ENCODE measurements at places on chromosomes 11 and 22.

- no peak for DNase-seq
Measured at GRCh38 chr11:61739966-61740365, 12.5 kb upstream of the MYRF start.

DNA sequence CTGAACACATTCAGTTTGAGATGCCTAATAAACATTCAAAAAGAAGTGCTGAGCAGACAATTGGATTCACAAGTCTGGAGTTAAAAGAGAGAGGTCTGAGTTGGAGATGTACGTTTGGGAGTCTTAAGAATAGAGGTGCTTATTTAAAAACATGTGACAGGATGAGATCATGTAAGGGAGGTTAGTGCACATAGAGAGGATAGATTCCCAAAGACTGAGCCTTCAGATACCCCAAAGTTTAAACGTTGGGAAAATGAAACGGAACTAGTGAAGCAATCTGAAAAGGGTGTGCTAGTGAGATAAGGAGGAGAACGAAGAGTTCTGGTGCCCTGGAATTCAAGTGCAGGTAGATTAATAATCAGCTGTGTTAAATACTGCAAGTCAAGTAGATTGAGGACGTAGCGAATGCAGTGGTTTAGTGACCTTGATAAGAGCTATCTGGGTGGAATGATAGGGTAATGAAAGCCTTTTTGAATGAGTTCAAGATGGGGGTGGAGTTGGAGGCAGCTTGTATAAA, 63.7 kb downstream of the HIPK3 start:
- no peak for DNase-seq

- no peak for DNase-seq
Measured at GRCh38 chr11:5658318-5658717, 26.6 kb downstream of the TRIM5 start.

GRCh38 chr11:115304774-115305472, 199.3 kb downstream of the CADM1 start:
- DNase-seq, result no peak

- no peak for DNase-seq
Measured at GRCh38 chr11:118606157-118606843, 1.1 kb upstream of the PHLDB1 start.

DNA sequence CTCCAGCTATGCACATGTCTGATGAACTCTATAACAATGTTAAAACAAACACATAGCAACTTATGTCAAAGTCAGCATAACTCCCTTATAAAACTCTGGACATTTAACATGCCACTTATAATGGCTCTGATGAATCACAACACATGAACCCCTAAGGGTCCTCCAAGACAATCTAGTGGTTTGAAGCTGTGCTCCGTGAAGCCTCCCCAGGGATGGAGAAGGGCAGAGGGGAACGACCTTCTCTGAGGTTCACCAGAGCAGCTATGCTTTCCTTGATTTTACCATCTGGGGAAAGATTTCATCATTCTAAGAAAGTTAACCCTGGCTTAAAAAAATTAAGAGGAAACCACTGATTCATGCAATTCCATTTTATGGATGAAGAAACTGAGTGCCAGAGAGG, 84.4 kb downstream of the MPPED2 start:
- DNase-seq, result no peak

- no peak for DNase-seq
Measured at GRCh38 chr11:73856031-73856567, 20.5 kb downstream of the COA4 start.

DNA sequence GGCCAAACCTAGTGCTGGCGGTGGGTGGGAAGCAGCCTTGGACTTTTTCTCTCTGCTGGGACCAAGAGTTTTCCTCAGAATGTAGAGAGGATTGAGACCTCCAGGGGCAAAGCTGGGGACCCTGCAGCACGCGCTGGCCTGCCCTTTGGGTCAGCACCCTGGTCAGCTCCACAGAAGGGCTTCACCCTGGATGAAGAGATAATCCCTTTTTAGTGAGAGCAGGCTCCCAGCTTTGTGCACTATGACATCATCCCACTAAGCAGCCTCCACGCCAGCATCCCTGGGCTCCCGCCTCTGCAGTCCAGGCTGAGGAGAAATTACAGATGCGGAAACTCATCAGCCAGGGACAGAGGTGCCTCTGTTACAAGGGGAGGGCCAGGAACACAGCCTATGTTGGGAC, 23.5 kb downstream of the DRICH1 start:
- no peak for DNase-seq

GRCh38 chr11:86670911-86671310, 1.5 kb downstream of the ME3 start:
- DNase-seq, result no peak

- DNase-seq, result no peak
Measured at GRCh38 chr22:19892257-19892879, 37.7 kb upstream of the GNB1L start.

DNA sequence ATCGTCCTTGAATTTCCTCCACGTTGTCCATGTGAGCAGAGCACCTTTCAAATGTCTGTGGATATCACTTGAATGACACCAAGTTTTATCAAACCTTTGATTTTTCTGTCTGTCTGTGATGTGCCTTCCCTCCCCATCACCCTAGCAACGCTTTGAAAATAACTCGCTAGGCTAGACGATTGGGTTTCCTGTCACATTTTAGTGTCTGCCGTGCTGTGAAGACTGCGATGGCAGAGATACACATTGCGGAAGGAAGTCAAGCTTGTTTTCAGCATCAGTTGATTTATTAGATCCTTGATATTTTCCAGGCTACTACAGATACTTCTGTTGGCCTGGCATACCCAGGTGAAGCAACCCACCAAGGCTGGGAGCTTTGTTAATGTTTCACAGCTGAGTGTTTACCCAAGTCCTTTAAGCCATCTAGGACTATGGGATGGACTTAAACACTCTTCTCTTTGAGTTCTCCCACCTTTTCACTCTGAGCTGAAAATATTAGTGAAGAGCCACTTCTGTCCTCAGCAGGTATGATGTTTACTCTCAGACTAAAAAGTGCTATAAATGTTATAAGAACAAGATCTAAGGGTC, 93.6 kb upstream of the CD44 start:
- no peak for DNase-seq

DNA sequence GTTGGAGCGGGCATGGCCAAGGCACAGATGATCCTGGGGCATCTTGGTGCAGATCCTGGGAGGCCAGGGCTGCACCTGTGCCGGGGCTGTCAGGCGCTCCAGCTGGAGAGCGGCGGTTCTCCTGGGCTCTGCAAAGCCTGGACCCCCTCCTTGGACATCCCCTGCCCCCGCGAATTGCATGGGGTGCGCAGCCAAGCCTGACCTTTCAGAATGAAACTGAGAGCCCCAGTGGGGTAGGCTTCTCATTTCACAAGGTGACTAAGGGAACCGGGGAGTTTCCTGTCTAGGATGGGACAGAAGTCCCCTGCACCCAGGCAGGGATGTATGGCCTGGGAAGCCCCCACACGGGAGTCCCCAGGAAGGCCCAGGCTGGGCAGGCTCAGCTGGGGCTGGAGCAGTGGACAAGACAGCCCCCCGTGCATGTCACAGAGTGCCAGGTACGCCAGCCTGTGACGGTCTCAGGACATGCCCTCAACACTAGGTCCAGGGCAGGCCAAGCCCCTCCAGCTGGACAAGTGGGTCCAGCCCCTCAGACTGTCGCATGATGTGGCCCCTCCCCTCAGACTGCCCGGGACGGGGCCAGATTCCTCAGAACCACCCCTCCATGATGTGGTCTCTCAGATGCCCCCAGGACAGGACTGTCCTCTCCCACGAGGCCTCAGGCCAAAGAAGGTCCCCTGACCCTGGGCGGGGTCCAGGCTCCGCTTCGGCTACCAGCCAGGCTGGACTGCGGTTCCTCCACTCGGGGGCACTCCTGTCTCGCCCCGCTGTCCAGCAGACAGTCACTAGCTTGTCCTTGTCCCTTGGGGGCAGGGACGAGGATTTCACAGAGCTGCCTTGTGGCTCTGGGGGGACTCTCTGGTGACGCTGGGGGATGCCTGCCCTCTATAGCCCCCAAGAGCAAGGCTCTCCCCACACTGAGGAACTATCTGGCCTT, 2.3 kb downstream of the LSP1 start:
- no peak for DNase-seq

DNA sequence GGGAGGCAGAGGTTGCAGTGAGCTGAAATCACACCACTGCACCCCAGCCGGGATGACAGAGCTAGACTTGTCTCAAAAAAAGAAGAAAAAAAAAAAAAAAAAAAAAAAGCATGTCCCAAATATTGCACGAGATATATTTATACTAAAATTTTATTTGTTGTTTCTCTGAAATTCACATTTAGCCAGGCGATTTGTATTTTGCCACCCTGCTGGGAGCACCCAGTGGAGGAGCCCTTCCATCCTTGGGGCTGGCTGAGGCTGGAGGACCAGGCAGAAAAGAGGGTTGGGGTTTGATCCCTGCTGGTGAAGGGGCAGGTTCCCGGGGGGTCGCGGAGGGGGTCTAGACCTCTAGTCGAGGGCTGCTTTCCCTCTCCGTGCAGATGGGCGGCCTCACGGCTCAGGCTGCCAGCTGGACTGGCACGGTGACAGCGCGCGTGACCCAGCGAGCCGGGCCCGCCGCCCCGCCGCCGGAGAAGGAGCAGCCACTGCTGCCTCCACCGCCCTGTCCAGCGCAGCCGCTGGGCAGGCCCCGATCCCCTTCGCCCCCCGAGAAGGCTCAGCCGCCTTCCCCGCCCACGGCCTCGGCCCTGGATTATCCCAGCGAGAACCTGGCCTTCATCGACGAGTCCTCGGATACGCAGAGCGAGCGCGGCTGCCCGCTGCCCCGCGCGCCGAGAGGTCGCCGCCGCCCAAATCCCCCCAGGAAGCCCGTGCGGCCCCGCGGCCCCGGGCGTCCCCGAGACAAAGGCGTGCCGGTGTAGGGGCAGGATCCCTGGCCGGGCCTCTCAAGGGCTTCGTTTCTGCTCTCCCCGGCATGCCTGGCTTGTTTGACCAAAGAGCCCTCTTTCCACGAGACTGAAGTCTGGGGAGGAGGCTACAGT, 952 bp upstream of the CATSPERZ start:
- DNase-seq, result no peak

- no peak for DNase-seq
Measured at GRCh38 chr11:79018371-79018849, 422.4 kb downstream of the TENM4 start.

DNA sequence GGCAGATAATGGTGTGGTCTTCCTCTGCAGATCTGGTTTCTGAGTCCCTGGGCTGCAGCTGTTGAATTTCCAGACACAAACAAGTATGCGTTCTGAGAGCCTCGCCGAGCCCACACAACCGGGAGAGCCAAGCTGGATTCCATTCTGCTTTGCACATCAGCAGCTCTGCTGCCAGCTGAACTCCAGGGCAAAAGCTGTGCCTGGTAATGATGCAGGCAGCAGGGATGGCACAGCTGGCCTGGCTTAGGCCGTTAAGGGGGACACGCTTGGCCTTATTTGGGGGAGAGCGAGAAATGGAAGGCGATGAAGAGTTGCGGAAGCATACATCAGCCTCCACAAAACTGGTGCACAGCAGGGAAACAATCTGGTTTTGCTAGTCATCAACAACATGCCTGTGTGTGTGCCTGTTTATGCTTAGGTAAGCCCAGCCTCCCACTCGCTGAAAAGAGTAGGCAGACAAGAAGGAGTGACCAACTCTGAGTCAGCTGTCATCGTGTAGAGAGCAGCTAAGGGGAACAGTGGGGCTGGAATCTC, 25.1 kb downstream of the ADAMTS8 start:
- no peak for DNase-seq

DNA sequence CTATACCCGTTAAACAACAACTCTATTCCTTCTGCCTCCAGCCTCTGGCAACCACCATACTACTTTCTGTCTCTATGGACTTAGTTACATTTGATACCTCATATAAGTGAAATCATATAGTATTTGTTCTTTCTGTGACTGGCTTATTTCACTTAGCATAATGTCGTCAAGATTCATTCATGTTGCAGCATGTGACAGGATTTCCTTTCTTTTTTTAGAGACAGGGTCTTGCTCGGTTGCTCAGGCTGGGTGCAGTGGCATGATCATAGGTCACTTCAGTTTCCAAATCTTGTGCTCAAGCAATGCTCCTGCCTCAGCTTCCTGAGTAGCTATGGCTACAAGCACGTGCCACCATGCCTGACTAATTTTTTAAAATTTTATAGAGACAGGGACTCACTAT, 29.4 kb upstream of the SORL1 start:
- DNase-seq, result no peak

DNA sequence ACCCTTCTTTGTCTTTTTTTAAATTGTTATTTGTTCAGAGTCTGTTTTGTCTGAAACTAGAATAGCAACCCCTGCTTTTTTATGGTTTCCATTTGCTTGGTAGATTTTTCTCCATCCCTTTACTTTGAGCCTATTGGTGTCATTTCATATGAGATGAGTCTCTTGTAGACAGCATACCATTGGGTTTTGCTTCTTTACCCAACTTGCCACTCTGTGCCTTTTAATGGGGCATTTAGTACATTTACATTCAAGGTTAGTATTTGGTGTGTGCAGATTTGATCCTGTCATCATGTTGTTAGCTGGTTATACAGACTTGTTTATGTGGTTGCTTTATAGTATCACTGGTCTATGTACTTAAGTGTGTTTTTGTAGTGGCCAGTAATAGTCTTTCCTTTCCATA, 28.0 kb downstream of the CCDC15 start:
- no peak for DNase-seq

- no peak for DNase-seq
Measured at GRCh38 chr11:112315057-112315720, 54.5 kb upstream of the PLET1 start.

DNA sequence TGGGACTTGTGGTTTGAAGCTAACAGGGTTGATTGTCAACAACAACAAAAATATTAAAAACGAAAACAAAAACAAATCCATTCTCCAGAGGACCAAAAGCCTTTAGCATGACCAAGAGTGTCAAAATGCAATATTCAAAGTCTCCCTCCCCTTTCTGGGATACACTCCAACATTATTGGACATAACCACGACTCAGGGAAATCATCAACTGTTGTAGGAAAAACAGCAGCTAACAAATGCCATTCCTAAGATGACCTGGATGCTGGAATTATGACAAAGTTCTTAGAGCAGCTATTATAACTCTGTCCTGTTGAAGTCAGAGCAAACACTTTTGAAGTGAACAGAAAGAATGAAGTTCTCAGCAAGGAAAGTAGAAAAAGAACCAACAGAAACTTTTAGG, 143.0 kb downstream of the TMEM135 start:
- DNase-seq, result no peak
